Panc1 (cell line): ENCODE measurements at places on chromosomes 11 and 22. TPM values are rescaled to one million over a fixed set of nuclear protein-coding genes. Genes with fewer than 3 reads are reported as not detected.

Gene SAA2
- total RNA-seq, result 4.0 TPM

DNA sequence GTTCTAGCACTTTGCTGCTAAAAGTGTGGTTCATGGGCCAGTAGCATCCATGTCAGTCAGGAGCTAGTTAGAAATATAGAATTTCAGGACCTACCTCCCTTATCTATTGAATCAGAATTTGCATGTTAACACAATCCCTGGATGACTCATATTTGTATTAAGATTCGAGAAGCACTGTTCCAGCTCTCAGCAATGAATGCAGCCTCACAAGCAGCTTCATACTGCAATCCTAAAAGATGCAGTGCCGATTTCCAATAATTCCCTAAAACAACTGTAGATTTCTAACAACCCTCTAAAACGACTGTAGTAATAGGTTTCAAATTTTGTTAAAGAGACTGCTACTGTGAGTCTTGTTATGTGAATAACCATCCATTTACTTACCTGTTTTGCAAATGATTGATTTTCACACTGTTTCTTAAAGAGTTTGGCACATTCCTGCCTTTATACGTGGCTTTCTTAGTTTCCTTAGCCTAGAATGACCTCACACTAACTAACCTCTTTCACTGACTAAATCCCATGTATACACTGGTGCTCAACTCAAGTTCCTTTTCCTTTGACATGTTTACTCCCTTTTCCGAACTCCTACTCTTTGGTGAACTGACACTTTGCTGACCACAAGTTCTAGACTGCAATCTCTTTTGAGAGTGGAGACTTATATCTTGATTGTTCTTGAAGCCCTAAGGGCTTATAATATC, 511.8 kb downstream of the METTL15 start:
- DNase-seq, result no peak

GRCh38 chr11:119352857-119353260, 6.4 kb upstream of the MFRP start:
- no peak for DNase-seq

- DNase-seq, result no peak
Observed at GRCh38 chr11:8873741-8874405, 37.1 kb upstream of the AKIP1 start.

Gene GRIK4
- total RNA-seq, result 0.62 TPM

Gene WNT7B
- total RNA-seq, result 52.1 TPM

GRCh38 chr22:40668611-40669411, 10.5 kb upstream of the MCHR1 start:
- no peak for DNase-seq

DNA sequence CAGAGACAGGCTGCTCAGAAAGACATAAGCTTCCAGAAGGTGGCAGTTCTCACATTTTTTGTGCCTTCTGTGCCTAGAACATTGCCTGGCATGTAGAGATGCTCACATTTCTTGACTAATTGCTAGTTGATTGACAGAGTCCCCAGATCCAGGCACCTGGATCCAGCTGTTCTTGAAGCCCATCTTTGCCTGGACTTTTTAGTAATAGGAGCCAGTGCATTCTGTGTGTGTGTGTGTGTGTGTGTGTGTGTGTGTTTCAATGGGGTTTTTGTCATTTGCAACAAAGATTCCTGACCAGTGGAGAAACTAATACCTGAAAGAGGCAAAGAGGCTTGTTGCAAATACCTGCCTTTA, 15.1 kb downstream of the MRGPRF start:
- no peak for DNase-seq

- DNase-seq, result no peak
Observed at GRCh38 chr11:43933608-43934551, 8.6 kb upstream of the C11orf96 start.

DNA sequence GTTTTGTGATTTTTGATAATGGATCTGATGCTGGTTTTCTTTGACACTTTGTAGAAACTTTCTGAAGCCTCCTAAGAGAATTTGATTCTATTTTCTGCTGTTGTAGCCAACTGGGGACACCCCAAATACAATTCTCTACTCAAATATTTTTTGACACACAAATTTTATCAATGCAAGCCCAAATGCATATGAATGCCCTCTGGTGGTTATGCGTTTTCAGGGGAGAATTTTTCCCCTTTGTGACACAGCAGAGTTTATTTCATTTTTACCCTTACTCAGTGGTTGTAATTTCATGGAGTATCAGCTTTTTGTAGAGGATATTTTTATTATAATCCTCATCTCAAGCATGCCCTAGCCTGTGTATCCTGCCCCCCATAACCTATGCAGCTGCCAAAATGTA, 44.7 kb upstream of the MTMR2 start:
- no peak for DNase-seq

DNA sequence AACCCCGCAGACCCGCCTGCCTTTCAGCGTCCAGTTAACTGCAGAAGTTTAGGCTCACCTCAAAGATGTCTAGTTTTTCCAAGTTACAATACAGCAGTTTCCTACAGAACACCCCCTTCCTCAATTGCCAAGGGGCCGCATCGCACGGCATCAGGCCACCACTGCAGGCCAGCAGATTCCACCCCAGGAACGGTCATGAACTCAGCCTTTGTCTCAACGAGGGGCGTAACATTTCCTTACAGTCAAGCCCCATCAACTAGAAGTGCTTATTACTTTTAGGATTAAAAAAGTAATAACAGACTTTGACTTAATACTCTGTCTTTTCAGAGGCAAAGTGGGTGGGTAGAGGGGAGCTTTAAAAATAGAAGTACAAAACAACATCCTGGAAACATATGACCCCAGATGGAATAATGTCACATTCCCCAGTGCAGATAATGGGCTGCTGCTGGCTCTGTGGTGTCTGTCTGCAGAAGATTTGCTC, 36.3 kb downstream of the PPP2R1B start:
- no peak for DNase-seq

Gene ARHGAP20
- 0.05 TPM for total RNA-seq

Gene TRMU
- total RNA-seq, result 48.8 TPM

GRCh38 chr11:8833568-8834315, 77.2 kb upstream of the AKIP1 start:
- no peak for DNase-seq

Gene ST14
- 1.8 TPM for total RNA-seq

Gene PCSK7
- total RNA-seq, result 60.6 TPM

- no peak for DNase-seq
Observed at GRCh38 chr11:113667801-113668200, 38.3 kb downstream of the TMPRSS5 start.

Gene MGAT3
- 0.57 TPM for total RNA-seq

DNA sequence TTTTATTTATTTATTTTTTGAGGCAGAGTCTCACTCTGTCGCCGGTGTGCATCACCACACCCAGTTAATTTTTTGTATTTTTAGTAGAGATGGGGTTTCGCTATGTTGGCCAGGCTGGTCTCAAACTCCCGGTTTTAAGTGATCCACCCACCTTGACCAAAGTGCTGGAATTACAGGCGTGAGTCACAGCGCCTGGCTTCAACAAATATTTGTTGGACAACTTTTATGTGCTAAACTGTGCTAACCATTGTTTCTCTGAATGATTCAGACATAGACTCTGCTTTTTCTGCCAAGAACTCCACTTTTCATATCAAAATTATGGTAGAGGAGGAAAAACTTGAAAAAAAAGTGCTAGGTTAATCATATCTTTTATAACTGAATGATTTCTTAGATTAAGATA, 36.3 kb downstream of the MMP7 start:
- DNase-seq, result peak; percentile 64

GRCh38 chr11:57896361-57897145, 127.1 kb upstream of the OR9Q1 start:
- no peak for DNase-seq

Gene IFITM10
- 18.0 TPM for total RNA-seq

GRCh38 chr22:47033648-47034000, 271.2 kb downstream of the TBC1D22A start:
- DNase-seq, result no peak

DNA sequence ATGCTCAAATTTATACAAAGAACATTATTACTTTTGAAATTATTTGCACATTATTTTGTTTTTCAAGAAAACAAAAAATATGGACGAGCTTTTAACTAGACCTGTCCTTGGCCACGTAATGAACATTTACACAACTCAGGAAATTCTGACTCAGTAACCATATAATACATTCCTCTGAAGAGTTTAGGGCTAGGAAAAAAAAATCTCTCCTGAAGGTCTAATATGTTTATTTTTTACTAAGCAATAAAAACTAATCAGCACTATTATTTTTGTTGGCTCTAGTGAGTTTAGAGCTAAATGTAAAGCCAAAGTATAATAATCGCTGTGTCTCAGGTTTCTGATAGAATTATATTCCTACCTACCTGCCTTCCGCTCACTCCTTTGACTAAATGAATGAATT, 187.5 kb downstream of the SWAP70 start:
- no peak for DNase-seq

GRCh38 chr11:82815406-82815805, 81.7 kb upstream of the FAM181B start:
- no peak for DNase-seq

GRCh38 chr11:112457532-112457931, 196.9 kb upstream of the PLET1 start:
- DNase-seq, result no peak

DNA sequence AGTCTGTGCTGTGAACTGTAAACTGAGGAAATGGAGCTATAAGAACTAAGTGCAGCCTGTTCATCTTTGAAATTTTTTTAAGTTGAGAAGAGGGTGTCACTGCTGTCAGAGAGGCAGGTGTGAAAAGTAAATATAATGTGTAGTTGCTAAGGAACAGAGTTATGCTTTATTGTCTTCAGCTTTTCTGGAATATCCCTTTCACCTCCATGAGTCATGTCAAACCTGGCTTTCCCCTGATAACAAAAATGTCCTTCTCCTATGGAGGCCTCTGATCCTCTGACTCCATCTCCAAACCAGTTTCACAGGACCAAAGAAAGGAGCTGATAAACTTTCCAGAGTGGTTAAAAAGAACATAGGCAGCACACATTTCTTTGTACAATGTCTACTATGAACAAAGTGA, 12.8 kb upstream of the MUC15 start:
- DNase-seq, result no peak

- no peak for DNase-seq
Observed at GRCh38 chr11:132453406-132453805, 1078.9 kb downstream of the OPCML start.

GRCh38 chr22:37161443-37161842, 11.7 kb upstream of the IL2RB start:
- no peak for DNase-seq

DNA sequence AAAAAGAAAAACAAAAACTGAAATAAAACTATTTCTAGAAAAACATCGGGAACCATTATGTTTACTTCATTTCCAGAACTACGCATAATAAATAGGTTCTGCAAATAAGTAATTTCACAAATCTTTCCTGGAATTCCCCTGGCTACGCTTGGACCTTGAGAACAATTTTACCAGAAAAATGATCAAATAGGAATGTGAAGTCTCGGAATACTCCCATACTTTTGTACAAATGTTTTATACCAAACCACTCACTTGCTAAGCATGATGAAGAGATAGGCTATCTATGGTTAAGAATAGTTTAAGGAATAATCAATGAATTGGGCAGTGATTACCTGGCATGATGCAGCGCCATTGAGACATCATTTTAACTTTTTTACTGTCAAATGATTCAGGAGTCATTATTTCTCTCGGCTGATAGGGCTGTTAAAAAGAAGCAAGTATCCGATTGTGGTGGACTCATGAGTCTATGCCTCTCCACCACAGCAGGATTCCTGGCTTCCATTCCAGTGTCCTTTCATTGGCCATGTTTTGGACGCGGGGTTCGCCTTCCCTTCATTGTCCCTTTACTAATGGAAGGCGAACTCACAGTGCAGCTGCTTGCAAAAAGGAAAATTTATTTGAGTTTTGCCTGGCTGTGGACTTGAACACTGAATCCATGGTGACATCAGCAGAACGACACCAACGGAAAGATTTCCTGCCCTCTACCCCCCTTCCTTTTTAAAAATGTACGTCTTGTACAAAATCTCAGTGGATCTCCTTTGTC, 39.9 kb upstream of the BLID start:
- DNase-seq, result no peak

- DNase-seq, result no peak
Observed at GRCh38 chr22:31130873-31131272, 8.1 kb downstream of the INPP5J start.

Gene KCNE3
- 0.15 TPM for total RNA-seq

Gene FAM180B
- total RNA-seq, result not detected

DNA sequence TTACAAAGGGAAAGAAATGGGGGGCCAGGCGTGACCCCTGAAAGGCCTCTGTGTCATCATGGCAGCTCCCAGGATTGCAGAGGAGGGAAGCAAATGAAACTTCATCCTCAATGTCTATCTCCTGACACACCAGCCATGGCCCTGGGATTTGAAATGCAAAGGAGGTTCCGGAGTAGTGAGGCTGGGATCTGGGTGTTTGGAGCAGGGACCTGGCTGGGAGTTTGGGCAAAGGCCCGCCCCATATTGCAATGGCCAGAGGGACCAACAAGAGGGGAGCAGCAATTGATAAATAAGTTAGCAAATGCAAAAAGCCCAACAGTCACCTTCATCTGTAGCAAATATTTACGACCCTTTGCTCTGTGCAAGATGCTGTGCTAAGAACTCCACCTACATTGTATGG, 77.7 kb upstream of the CCND1 start:
- DNase-seq, result no peak

GRCh38 chr11:113675003-113675561, 31.0 kb downstream of the TMPRSS5 start:
- DNase-seq, result no peak

DNA sequence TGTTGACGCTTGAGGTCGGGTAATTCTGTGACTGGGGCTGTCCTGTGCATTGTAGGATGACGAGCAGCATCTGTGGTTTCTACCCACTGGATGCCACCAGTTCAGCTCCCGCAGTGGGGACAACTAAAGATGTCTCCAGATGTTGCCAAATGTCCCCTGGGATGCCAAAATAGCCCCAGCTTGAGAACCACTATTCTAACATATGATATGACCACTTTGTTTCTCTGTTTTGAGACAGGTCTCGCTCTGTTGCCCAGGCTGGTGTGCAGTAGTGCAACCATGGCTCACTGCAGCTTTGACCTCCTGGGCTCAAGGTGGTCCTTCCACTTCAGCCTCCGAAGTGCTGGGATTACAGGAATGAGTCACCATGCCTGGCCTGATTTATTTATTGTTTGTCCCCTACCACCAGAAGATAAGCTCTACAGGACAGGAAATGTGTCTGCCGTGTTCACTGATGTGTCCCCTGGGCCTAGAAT, 4.4 kb upstream of the MEN1 start:
- DNase-seq, result no peak

DNA sequence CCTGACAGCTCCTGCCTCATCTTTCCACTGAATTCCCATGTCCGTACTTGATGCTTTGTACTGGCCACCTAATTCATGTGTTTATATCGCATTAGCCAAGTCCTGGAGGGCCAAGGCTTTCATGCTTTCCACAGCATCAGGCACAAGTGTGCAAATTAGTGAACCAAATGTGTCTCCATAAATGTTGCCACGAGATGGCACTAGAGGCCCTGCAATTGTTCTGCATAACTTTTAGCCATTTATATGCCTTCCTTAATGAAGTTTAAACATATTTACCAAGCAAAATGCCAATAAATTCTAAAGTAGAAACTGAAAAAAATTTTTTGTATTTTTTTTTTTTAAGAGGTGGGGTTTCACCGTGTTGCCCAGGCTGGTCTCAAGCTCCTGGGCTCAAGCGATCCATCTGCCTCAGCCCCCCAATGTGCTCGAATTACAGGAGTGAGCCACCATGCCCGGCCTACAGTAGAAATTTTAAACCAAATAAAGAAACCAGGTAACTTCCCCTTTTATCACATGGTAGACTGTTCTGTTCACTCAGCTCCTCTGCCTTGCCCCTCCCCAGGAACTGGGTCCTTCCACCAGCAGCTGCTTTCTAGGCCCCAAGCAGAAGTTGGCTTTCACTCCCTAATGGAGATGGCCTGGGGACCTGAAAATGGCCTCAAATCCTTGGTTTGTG, 20.8 kb upstream of the IL18BP start:
- DNase-seq, result peak; percentile 35
